Activated CD4-positive, alpha-beta memory T cell treated with anti-CD3 and anti-CD28 coated beads, Interleukin-2, amount 10 ng/mL, durations not matched to agents 7 days and 5 days (primary cell): ENCODE measurements at places on chromosomes 3 and 15.

DNA sequence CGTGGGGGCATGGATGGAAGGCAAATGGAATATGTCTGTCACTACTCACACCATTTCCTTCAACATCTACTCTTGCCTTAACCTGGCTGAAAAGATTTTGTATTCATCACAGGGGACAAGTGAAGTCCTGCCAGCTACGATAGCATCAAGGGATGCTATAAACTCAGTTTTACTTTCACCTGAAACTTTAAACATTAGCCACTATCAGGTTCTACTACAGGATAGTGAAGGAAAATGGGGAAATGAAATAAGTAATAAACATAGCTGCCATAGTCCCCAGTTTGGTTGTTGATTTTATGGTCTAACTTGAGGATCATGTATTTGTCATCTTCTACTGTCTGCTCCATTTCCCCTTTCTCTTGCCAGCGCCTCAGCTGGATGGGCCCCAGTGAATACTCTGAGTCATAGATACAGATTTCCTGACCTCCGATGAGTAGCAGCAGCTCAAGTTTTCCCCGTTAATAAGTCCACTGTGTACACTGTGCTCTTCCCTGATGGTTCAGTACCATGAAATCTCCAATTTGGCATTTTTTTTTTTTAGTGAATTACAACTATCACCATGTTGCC lies 338.2 kb upstream of the SLCO3A1 start:
- no peak for DNase-seq

GRCh38 chr3:171133337-171133736 lies 106.8 kb upstream of the SLC2A2 start:
- DNase-seq: no peak

GRCh38 chr3:43455233-43455632 lies 166.6 kb downstream of the ANO10 start:
- DNase-seq: no peak

DNA sequence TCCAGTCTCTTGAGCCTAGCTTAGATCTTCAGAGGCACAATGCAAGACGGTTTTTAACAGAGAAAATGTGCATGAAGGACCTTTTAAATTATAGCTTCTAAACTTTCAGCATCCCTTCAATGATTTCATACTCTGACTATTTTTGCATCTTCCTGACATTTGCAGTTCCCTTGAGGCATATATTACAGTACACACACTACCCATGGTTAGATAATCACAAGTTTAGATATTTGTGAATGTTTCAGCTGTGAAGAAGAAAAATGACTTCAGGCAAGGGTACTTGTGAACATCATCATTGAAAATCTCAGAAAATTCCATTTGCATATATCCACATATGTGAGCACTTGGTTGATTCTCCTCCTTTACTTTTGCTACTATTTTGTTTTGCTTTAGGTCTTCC lies 341.5 kb downstream of the ROBO2 start:
- no peak for DNase-seq

- no peak for DNase-seq
These were observed 89.4 kb upstream of the SOX2 start for GRCh38 chr3:181622365-181622764.

GRCh38 chr15:57432141-57432741 lies 55.9 kb downstream of the CGNL1 start:
- DNase-seq: no peak

DNA sequence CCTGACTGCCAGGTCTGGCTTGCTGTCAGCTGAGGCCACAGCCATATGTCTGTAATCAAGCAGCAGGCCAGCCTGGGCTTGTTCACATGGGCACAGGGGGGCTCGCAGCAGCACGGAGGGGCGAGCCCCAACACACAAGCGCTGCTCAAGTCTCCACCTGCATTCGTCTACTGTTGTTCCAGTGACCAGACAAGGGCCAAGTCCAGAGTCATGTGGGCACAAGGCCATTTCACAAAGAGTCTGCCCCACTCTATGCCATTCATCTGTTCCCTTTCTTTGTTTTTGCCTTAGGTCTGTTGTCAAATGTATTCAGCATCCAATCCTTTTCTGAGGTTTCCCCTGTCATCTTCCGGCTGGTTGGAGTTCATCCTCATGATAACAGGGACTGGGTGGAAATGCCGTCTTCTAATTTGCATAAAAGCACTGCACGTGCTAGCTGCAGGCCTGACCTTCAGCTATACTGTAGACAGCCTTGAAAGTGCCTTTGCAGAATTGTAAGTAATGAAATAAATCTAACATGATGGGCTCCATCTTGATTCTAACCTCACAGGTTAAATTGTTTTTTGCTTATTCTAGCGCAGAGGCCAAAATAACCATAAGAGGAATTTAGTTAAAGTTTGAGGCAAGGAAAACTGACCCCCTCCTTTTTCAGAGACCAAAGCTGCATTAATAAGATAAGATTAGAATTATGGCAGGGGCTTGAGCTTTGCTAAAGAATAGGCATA lies 28.6 kb upstream of the KBTBD12 start:
- no peak for DNase-seq

- DNase-seq: no peak
These were observed 92.0 kb downstream of the ZNF609 start for GRCh38 chr15:64552281-64552948.

- DNase-seq: no peak
These were observed 140.0 kb upstream of the MEF2A start for GRCh38 chr15:99425657-99426301.

GRCh38 chr15:25730918-25731317 lies 132.2 kb downstream of the ATP10A start:
- DNase-seq: no peak

DNA sequence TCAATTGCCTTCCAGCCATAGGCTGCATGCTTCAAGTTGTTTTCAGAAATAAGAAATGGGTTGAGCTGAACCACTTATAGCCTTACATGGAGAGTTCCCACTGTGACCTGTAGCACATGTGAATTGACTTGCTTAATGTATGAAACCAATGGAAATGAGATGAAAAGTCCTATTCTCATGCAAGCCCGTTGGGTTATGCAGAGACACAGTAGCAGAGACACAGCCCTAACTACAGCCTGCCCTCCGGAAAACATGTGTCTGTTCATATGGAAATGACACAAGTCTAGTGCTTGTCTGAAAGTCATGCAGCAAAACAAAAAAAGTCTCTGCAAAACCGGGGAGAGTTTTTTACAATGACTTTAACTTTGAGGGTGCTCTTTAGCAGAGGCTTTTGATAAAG lies 14.5 kb downstream of the HIGD2B start:
- no peak for DNase-seq

DNA sequence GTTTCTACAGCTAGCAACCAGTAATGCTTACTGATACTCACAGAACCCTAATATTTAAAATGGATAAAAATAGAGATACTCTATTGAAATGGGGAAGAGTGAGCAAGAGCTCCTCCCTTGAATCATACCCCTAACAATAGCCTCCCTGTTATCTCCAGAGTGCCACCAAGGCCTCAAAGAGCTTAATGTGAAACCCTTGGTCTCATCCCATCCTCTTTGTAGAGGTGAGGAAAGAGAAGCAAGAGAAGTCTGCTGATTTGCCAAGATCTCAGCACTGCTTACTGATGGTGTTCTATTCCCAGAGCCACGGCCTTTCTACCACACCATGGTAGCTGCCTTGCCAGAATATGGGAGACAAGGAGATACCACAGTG lies 463.4 kb upstream of the PROK2 start:
- DNase-seq: no peak

DNA sequence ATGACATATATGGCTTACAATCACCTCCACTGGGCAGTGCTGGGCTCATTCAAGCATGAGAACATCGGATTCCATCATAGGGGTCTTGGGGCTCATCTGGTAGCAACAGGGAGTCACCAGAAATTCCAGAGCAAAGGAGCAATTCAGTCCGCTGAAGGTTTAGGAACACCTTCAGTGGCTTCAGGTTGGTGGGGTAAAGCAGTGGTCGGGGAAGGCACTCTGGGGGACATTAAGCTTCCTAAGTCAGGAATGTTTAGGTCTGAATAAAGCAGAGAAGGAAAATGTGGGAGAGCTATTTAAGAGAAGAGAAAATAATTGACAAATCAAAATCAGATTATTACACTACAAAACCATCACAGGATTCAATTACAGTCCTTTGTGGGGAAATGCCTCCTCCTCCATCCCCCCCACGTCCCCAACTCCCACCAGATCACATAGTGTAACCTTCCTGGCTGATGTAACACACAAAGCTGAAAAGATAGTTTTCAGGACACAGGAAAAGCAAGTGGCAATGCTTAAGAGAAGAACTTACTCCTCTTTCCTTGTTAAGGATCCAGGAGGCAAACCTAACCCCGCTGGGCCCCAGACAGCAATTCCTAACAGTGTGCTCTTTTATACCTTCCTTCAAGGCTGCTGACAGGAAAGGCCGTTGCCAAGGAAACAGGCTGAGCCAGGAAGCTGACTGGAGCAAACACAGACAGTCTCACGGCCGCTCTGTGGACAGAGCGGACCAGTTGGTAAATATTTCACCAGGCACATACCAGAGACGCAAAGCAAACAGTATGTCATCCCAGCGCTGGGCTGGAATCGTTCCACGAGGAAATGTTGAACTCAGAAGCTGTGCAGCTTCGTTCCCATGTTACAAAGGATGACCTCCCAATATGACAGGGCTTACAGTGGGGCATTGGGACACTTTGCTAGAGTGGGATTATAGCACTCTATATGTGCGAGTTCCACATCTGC lies 57.5 kb upstream of the LMCD1 start:
- no peak for DNase-seq

GRCh38 chr3:155363690-155364070 lies 70.2 kb upstream of the STRIT1 start:
- DNase-seq: no peak

DNA sequence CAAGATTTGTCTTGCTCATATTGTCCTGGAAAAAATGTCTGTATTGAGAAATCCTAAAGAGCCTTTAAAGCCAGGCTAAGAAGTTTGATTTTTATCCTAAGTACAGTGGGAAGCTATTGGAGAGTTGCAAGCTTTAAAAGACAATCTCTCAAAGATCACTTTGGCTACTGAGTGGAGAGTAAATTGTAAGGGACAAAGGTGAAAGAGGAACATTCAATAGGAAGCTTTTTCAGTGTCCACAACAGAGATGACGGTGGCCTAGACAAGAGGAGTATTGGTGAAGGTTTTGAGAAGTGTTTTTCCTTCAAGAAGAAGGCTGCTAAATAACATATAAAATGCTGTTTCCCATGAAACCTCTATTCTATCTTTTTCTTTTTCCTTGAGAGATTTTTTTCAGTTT lies 249.5 kb upstream of the IL12A start:
- no peak for DNase-seq

GRCh38 chr15:70264014-70264582 lies 166.4 kb upstream of the TLE3 start:
- DNase-seq: no peak

DNA sequence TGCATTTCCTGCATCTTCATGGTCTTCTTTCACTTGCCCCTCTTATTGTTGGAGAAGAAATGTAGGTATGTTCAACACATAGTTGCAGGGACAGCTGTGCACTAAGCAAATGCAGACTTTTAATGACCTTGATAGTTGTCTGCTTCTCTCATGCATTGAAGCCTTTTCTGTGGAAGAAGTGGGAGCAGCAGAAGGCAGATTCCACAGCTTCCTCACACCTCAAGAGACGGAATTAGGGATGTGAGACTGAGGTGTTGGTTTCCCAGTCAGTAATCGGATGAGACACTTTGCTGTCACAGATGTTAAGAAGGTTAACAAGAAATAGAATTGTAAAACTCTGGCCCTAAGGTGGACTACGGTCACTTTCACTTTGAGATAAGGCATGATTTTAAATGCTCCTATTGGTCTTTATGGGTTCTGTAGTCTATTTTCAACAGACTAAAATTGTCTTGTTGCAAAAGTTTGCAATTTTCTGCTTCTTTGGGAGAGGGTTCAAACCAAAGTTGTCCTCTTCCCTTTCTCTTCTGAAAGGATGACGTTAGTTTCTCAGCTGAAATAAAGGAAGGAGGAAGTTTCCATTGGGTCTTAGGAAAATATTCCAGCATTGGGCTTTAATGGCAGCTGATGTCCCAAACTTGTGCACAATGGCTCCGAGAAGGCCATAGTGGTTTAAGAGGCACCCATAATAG lies 117.4 kb downstream of the LPP start:
- no peak for DNase-seq

GRCh38 chr15:57654153-57654852 lies 52.2 kb upstream of the POLR2M start:
- no peak for DNase-seq

DNA sequence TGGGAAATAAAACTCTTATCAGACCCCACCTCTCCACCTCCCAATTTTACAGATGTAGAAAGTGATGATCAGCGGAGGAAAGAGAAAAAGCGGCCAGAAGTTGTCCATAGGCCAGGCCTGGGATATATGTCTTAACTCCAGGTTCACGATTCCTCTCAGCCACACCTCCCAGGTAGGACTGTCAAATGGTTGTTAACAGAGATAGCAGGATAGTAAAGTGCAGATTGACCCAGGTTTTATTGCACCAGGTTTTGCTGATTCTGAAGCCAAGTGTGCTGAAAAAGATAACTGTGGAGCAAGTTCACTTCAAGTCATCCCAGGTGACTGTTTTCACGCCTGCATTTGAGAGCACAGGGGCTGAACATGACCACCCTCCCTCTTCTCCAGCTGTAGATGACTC lies 36.1 kb downstream of the LSM3 start:
- no peak for DNase-seq

- DNase-seq: no peak
These were observed 1.4 kb downstream of the ESYT3 start for GRCh38 chr3:138435840-138436239.

GRCh38 chr3:52355526-52355925 lies 39.4 kb downstream of the DNAH1 start:
- DNase-seq: no peak

- no peak for DNase-seq
These were observed 13.1 kb downstream of the PROK2 start for GRCh38 chr3:71771884-71772283.

GRCh38 chr3:21292971-21293370 lies 458.0 kb downstream of the ZNF385D start:
- no peak for DNase-seq

- DNase-seq: no peak
These were observed 14.1 kb downstream of the UBP1 start for GRCh38 chr3:33426068-33426467.

- DNase-seq: no peak
These were observed 204.1 kb upstream of the TBL1XR1 start for GRCh38 chr3:177401375-177401774.
